ENCODE measurements at places on chromosomes 1 and 21.

DNA sequence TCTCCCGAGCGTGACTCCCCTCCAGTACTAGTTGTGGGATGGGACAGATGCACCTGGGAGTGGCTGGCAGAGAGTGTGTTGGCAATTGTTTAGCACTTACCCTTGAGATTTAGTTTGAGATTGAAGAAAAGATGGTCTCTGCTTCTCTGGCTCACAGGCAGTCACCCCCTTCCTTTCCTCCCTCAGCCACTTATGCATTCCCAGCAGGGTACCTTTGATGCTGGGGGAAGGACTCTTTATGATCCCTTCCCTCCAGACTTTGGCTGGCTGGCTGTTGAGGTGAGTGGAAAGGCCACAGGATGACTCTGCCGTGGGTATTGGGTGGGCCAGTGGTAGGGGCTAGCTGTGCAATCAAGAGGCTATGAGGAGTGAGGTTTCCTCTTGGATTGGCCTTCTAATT is 236.8 kb downstream of the CAMTA1 start:
- no peak for DNase-seq

- no peak for DNase-seq
Measured at GRCh38 chr21:34202553-34203372, 129.4 kb downstream of the MRPS6 start.

GRCh38 chr1:188429386-188429785 is 1600.6 kb downstream of the PLA2G4A start:
- no peak for DNase-seq

DNA sequence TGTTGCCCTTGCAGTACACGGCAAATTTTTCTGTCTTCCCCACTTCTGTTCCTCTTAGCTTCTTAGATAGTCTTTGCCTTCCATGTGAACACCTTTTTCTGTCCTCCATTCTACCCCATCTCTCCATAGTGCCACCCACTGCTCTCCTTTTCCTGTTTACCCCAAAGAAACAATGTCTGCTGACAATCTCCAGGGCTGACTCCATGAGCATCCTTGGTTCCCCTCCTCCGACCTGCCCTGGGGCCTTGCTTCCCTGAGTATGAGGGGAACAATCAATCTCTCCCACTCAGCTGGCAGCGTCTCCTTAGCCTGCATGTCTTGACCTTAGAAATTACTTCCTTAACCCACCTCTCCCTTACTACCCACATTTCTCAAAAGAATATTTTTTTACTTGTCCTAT is 12.3 kb upstream of the MYBPHL start:
- DNase-seq: no peak

GRCh38 chr1:46396441-46397398 is 2.6 kb downstream of the FAAH start:
- DNase-seq: no peak

DNA sequence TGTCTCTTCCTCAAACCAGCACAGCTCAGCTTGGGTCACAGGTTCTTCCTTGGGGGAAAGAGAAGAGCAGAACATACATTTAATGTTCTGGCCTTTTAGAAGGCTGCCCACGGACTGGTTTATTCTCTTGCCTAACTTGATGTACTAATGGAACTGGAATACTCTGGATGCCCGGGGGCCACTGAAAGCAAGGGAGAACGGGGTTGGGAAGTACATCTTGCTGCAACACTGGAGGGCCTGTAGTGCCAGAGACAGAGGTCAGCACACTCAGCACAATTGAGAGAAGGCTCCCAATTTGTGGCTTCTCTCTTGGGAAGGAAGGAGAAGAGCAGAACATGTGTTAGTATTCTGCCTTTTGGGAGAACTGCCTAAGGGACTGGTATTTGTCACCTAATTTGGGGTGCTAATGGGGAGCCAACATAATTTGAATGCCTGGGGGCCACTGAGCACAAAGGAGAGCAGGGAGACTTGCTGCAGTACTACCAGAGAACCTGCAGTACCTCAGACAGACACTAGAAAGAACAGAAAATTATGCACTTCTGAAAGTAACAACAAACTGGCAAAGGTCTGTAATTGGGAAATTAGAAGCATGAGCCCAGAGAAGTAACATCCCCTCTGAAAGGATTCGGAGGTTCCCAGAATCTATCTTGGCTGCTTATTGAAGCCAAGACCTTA is 14.1 kb downstream of the ZNF691 start:
- no peak for DNase-seq

- DNase-seq: no peak
Measured at GRCh38 chr1:17869815-17870214, 114.7 kb downstream of the ACTL8 start.

GRCh38 chr1:204409123-204409522 is 2.5 kb downstream of the PPP1R15B start:
- no peak for DNase-seq

DNA sequence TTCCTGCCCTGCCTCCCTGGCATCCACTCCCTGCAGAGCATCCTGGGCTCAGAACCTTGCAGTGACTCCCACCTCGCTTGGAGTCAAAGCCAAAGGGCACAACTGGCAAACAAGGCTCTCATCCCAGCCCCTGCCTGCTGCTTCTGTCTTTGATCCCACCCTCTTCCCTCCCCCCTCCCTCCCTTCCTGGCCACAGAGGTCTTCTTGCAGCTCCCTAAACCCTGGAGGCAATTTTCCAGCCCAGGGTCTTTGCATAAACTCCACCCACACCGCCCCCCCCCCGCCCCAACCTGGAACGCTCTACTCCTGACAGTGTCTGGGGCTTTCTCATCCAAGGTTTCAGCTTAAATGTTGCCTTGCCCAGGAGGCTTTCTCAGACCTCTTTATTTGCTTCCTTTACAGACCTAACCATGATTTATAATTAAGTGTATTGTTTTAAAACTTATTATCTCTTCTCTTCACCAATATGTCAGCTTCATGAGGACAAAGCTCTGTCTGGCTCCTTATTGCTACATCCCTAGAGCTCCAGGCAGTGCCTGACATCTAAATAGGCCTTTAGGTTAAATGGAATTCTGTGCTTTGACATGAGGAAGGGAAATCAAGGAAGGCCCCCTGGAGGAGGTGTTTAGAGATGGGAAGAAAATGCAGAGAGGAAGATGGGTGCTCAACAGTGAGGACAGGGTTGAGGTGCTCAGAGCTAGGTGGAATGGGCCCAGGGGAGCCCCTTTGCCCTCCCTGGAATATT is 37.7 kb upstream of the PADI1 start:
- DNase-seq: no peak

DNA sequence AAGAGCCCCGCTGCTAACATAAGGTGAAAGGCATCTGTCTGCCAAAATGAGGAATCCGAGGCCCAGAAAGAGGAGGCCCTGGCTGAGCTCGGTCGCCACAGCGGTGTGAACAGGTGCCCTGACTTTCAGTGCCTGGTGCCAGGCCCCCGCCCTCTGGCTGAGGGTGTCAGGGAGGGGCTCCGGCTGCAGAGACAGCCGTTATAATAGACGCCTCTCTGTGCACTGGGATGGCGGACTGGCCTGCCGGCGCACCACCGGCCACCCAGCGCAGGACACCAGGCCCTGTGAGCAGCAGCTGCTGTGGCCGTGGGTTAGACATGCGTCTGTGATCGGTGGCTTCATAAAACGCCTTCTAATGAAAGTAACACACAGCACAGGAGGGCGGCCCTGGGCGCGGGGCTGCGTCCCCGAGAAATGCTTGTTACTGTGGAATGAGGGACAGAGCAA is 51.4 kb upstream of the ACTRT2 start:
- DNase-seq: no peak

DNA sequence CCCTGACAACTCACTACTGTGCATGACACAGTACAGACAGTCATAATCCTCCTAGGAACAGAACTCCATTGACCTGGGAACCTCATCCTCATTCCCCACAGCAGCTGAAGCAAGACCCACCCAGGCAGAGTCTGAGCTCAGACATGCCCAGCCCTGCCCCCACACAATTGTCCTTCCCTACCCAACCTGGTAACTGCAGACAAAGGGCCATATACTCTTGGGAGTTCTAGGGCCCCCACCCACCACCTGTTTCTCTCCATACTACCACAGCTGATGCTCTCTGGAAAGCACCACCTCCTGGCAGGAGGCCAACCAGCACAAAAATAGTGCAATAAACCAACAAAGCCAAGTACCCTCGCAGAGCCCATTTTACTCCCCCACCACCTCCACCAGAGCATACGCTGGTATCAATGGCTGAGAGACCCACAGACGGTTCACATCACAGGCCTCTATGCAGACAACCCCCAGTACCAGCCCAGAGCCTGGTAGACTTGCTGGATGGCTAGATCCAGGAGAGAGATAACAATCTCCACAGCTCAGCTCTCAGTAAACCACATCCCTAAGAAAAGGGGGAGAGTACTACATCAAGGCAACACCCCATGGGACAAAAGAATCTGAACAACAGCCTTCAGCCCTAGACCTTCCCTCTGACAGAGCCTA is 159.7 kb upstream of the CXADR start:
- DNase-seq: no peak

GRCh38 chr1:36584874-36585453 is 102.3 kb upstream of the CSF3R start:
- DNase-seq: no peak

DNA sequence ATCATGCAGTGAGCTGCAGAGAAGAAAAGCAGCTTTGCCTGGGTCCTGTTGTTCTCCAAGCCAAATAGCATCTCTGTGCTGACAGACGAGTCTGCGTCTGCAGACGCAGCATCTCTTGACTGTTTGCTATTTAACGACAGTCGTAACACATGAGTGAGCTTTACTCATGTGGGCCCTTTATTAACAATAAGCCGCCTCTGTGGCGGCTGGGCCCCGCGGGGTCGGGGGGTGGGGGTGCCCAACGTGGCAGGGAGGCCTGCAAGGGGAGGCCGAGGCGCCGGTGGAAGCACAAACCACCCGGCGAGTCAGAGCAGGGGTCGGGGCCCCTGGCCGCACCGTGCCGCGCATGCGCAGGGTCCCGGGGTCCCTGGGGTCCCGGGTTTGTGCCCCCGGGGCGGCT is 435.1 kb downstream of the KIF26B start:
- no peak for DNase-seq

DNA sequence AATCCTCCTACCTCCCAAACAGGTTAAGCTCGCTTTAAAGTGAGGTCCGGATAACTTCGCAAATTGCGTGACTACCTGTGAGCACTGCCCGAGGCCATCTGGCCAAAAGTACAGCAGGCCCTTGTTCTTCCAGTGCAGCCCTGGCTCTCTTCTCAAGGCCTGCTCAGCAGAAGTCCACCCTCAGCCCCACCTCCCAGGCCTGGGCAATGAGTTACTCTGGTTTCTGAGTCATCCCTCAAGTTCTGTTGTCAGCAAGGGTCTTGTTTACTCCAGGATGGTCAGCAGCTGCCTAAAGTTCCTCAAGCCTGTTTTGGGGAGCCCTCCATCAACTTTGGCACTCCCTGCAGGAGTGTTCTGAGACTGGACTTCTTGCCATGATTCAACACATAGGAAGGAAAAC is 101.7 kb downstream of the BCAR3 start:
- DNase-seq: no peak

DNA sequence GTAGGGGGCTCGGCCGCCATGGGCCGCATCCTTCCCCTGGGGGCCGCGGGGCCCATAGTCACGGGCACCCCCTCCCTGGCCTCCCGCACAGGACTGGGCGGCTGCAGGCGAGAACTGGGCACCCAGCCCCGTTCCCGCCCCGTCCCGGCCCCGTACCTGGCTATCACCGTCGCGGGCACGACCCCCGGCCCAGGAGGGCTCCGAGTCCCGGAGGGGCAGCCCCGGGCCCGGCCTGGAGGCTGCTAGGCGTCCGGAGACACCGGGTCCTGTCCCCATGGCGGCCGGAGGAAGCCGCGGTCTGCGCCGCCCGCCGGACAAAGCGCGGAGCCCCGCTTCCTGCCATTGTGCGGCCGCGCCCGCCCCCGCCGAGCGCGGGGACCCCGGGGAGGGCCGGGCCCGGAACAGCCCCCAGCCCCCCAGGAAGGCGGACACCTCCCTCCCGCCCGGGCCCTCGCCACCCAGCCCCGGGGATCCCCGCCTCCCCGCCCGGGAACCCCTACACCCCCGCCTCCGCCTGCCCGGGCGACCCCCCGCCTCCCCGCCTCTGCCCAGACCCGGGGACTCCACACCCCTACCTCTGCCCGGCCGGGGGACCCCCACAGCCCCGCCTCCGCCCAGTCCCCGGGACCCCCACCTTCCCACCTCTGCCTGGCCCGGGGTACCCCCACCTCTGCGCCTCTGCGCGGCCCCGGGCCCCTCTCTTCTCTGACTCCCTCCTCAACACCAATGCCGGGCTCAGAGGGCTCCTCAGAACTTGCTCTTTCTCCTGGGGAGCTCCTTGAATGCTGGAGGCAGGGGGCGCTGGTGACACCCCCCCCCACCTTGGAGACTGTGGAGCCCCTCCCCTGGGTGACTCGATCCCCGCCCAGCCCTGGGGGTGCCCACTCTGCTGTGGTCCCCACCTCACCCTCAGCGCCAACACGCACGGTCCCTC is 6.0 kb downstream of the PLEKHG5 start:
- DNase-seq: no peak

- DNase-seq: no peak
Measured at GRCh38 chr21:16363518-16363917, 633.7 kb downstream of the USP25 start.

DNA sequence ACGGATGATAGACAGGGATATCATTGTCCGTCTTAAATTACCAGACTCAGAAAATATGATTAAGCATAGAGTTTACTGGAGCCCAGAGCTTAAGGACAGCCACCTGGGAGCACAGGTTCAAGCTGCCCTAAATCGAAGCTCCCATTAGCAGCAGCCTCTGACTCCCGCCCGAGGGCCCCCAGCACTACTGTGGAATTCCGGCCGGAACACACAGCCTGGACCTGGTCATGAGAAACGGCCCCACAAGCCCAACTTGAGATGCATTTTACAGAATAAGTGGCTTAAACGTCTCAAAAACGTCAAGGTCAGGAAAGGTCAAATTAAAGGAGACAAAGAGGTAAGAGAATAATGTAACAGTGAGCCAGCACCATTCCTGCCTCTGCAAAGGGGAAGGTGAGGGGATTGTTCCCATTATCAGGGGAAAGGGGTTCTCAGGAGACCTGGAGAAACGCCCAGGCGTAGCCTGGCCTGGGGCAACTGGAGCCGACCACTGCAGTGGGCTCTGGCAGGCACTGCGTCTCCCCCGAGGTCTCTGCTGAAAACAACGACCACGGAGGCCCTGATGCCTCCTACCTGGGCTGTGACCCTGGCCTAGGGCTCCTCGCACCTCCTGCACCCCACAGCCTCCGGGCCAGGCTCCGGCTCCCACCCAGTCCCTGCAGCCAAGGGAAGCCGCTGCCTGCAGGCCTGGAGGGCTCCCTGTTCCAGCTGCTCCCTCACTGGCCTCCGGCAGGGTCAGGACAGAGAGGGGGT is 11.5 kb upstream of the COL6A1 start:
- DNase-seq: no peak

- DNase-seq: no peak
Measured at GRCh38 chr1:192950926-192951325, 108.2 kb downstream of the UCHL5 start.

Measured in stimulated activated CD4-positive, alpha-beta T cell treated with anti-CD3 and anti-CD28 coated beads, Interleukin-1b, Interleukin-23, amount 100 ng/mL, for 1 hour (primary cell).